ENCODE measurements at places on chromosomes 7 and 10.
A peak's percentile ranks its signal among the peaks of the same experiment; 100 is the strongest.

GRCh38 chr10:77090381-77091356 is 546.9 kb downstream of the KCNMA1 start:
- DNase-seq = no peak

DNA sequence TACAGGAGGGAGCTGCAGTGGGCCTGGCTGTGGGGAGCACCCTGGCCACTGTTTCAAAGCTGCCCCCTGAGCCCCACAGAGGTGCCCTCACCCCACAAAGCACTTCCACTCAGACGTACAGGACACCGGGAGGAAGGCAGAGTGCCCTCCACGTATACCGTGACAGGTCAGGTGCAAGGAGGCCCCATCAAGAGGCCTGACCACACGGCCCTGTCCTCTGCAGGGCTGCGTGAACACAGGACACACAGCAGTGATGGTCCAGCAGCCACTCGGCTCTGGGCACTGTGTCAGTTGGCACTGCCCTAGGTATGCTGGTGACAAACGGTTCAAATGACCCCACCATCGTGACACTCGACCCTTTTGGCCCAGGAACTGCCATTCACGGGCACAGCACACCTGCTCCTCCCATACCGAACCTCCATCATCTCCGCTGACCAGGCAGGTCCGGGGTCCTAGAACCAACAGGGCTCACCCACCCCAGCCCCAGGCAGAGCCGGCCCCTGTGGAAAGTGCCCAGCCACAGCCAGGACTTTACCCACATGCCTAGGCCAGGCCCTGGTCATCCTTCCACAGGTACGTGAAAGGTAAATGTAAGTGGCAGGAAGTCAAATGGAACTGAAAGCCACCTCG is 560.9 kb downstream of the PTPRN2 start:
- DNase-seq = no peak

DNA sequence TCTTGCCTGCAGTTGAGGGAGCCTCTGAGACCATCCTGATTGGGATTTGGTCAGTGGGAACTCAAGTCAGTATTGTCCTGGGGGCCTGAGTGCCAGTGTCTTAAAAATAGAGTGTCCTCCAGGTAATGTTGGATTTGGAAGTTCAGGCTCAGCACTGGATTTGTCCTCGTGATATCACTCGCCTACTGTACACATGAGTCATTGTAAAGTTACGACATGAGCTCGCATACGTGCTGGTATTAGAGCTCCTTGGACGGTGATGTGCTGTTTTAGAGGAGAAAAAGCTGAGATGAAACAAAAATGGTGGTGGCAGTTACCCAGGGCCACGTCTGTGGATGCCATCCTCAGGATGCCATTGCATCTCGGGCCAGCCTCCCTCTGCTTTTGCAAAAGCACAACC is 78.2 kb downstream of the MGMT start:
- DNase-seq = no peak

GRCh38 chr10:15605740-15606369 is 113.9 kb downstream of the ITGA8 start:
- DNase-seq = no peak

- no peak for DNase-seq
These were observed 32.5 kb downstream of the COL1A2 start for GRCh38 chr7:94426980-94427875.

- DNase-seq = no peak
These were observed 2.8 kb upstream of the ELN start for GRCh38 chr7:74025146-74025545.

- DNase-seq = peak; percentile 29
These were observed 7.8 kb downstream of the ITPRIP start for GRCh38 chr10:104330168-104331110.

DNA sequence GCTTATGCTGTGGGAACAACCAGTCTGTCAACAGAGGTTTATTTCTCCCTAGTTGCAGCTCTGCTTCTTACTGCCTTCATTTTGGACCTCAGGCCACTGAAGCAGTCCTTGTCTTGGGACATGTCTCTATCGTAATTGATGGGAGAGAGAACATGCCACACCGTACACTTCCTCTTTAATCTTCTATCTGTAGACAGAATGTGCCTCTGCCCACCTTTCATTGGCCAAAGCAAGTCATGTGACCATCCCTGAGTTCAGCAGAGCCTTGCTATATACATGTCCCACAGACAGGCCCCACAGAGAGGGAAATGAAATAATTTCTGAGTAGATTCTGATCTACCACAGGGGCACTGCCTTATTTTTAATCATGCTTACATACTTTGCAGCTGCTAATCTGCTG is 98.0 kb downstream of the KCND2 start:
- no peak for DNase-seq

DNA sequence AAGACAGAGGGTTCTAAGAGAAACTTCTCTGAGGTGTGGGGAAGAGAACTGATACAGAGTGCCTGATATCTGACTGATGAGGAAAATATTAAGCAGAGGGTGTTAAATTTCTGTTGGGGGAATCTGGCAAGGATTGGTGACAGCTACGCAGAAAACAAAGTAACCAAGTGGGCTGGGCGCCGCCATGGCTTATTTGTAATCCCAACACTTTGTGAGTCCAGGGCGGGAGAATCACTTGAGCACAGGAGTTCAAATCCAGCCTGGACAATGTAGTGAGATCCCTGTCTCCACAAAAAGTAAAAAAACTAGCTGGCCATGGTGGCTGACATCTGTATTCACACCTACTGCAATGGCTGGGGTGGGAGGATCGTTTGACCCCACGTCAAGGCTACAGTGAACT is 2.1 kb upstream of the C7orf25 start:
- DNase-seq = no peak

- no peak for DNase-seq
These were observed 8.0 kb upstream of the IL6 start for GRCh38 chr7:22718911-22719420.

- no peak for DNase-seq
These were observed 10.9 kb upstream of the IKZF1 start for GRCh38 chr7:50293509-50294179.

- DNase-seq = no peak
These were observed 45.2 kb upstream of the EBF3 start for GRCh38 chr10:130009228-130009627.

GRCh38 chr7:122183106-122183505 is 39.1 kb upstream of the AASS start:
- DNase-seq = no peak

- no peak for DNase-seq
These were observed 76.8 kb upstream of the NKX6-2 start for GRCh38 chr10:132862485-132863420.

DNA sequence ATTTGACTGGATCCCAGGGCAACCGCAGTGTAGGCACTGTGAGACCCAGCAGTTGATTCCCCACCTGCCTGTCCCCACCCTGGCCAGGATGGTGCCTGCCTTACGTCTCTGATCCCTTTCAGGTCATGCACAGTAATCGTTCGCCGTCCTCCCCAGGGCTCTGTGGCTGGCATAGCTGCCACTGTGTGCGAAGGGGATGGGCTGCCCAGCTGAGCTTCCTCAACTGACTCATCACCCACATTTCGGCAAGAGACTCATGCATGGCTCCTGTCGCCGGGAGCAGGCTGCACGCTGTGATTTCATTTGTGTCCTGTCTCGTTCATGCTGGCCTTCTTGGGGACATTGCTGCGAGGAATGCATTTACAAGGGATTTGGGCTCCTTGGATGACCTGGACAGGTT is 252.4 kb downstream of the KLF6 start:
- DNase-seq = peak; percentile 52

DNA sequence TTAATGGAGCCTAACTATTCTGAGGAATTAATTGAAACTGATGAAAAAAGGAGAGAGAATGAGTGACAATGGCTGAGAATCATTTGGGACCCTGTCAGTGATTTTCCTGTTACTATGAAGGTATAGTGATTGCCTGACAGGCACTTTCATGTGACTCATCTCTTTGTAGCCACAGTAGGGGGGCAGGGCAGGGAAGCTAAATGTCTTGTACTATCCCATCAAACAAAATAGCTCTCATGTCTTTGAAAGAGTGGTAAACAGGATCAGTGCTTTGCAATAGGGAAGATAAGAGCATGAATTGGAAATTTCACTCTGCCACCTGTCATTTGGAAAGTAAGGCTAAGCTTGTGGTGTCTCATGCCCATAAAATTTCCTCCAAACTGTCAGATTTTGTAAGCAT is 94.5 kb upstream of the GSDME start:
- no peak for DNase-seq

DNA sequence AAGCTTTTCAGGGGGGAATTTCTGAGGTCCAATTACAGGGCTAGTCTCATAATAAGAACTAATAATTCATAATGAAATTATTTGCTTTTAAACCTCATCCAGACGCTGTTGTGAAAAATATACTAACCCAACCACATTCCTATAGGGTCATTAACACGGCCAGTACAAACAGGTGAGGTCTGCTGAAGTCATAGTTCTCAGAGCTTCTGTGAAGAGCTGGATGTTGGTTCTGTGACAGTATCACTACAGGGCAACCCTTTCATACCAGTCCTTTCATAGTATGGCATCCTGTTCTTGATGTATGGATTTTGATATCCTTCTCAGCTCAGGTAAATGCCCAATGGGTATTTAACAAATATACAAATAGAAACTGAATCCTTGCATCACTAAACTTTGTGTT is 62.3 kb upstream of the FAM133B start:
- no peak for DNase-seq

GRCh38 chr7:120680985-120681384 is 177.0 kb downstream of the TSPAN12 start:
- DNase-seq = no peak

GRCh38 chr7:93914581-93915066 is 6.9 kb upstream of the GNG11 start:
- DNase-seq = no peak

DNA sequence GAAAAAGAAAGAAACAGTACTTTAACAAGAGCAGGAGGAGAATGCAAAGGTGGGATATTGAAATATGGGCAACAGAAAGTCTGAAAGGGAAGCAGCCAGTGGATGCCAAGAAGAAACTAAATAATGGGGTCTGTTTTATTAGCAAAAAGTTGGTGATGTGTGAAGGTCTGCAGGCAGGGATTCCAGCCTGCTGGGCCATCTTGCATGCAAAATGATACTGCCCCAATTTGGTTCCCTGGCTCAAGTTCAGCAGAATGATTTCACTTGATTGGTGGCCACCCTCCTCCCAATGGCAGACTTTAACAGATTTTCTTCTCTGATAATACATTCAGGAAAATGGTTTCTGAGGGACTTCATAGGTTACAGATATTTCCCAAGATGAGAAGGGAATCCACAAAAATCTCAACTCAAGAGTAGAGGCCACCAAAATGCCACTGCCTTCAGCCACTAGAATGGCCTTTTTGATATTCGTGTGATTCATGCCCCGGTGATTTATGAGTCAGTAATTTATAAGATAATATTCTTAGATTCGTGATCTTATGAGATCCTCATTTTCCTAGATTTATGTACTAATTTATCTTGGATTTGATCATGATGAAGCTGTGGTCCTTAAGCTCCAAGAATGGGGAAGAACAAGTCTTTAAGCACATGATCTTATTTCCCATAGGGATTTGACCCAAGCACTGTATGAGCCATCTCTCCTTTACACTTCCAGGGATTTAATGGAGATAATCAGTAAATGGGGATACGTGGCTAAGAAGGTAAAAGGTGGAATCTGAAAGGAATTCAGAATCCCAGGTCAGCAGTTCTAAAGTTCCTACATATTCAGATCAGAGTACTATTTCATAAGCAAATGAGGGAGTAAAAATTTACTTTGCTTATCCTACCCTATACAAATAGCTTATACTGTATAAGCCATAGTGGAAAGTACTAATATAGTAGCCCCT is 32.3 kb upstream of the ADD3 start:
- DNase-seq = no peak

DNA sequence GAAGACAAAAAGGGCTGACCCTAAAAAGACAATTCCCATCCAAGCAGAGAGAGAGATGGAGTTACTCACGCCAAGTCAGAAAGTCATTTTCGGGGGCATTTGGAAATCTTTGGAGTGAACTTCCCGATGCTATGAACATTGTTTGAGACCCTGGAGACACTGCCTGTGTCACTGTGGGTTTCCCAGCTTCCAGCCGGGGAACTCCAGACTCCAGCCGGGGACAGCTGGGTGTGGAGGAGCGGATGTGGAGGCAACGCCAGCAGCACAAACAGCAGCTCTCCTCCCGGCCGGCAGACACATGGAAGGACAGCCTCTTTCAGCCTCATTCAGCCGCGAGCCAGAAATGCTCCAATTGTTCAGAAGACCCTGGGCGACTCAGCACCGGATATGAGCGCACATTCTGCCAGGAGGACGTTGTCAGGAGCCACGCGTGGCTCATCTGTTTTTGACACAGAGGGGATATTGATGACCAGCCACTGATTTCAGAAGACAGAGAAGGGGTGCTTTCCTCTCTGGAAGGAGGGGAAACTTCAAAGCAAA is 97.6 kb downstream of the PRPF18 start:
- DNase-seq = no peak

DNA sequence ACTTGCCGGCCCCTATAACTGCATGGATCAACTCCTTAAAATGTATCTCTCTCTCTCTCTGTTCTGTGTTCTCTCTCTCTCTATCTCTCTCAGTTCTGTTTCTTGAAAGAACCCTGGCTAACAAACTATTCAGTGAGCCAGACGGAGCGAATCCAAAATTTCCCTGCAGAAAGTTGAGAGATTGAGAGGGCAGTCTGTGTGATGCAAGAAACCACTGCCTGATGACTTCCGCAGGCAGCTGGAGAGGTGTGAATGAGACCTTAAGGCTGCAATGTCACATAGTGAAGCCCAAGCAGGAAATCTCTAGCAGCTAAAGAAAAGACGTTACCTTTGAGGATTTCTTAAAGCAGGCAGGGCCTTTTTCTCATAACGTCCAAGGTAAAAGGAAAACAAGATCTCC is 17.3 kb downstream of the FAM107B start:
- DNase-seq = no peak

- DNase-seq = no peak
These were observed 557.8 kb downstream of the AUTS2 start for GRCh38 chr7:70156057-70156456.

DNA sequence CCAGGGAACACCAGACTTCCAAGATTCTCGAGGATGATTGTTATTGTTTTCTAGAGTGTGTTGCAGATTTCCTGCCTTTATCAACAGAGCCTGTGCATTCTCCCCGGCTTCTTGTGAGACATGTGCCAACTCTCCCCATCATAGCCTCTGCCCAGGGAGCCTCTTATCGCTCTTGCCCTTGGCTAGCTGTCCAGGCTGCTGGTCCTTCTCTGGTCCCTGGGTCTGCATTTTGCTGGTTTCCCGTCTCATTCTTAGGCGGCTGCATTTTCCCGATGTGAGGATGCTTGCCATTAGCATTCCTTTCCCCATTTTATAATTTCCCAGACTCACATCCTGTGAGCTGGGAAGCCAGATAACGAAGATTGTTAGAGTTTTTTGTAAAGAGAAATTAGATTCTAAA is 15.2 kb downstream of the SLC13A4 start:
- no peak for DNase-seq

- DNase-seq = no peak
These were observed 76.4 kb upstream of the CELF2 start for GRCh38 chr10:10941127-10941730.

DNA sequence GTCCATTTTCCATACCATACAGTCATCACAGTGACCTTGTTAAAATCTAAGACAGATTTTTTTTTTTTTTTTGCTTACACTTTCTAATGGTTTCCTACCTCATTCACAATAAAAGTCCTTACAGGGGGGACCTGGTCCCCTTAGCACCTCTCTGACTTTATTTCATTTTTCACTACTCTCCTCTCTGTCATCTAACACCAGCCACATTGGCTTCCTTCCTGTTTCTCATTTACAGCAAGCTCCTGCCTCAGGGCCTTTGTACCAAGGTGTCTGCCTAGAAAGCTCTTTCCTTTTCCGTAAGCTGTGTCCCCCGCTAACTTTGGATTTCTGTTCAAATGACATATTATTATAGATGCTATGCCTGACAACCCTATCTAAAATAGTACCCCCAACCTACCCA is 27.7 kb downstream of the CC2D2B start:
- no peak for DNase-seq

GRCh38 chr10:63833411-63834060 is 312.3 kb downstream of the REEP3 start:
- DNase-seq = no peak

All from suppressor macrophage treated with lipopolysaccharide for 4 hours (primary cell).